ENCODE measurements at places on chromosomes 6 and 20.

DNA sequence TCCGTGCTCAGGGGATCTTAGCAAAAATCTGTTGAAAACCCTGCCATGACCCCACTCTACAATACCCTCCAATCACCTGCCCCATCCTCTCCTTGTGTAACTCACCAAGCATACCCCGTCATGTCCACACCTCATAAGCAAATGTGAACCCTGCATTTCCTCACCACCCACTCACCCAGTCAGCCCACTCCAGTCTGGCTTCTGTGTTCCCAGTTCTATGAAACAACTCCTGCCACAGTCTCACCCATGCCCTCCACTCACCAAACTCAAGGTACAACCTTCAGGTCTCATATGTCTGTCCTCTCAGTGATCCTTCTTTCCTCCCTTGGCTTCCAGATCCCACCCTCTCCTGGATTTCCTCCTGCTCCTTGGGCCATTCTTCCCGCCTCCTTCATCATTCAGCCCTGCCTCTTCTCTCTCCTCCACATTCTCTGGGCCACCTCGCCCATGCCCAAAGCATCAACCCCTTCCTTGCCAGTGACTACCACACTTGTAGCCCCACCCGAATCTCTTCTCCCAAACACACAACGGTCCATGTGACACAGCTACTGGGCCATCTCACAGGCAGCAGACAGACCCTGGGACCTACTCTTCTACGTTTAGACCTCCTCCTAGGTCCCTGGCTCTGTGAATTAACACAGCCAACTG, 8.8 kb downstream of the DDRGK1 start:
- DNase-seq = no peak

GRCh38 chr6:168888786-168889345, 364.8 kb downstream of the THBS2 start:
- no peak for DNase-seq

GRCh38 chr6:27873021-27873940, 38.9 kb downstream of the OR2B2 start:
- peak; percentile 91 for DNase-seq

GRCh38 chr6:75424618-75425548, 68.7 kb downstream of the FILIP1 start:
- DNase-seq = no peak

DNA sequence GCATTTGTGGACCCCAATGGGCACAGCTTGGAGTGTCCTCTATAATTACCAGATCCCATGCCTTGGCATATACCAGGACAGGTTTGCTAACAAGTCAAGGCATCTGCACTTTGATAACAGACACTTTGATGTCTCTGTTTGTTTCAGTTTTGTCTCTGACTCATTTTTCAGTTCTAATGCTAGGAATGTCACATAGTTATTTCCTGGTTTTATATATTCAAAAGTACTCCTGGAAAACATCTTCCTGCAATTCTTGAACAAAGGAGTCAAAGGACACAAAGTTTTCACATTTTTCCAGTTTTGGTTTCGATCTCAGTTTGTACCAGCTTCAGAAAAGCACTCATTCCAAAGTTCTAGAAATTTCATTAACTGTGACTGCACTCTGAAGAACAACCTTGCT, 188.1 kb downstream of the FOXC1 start:
- no peak for DNase-seq

DNA sequence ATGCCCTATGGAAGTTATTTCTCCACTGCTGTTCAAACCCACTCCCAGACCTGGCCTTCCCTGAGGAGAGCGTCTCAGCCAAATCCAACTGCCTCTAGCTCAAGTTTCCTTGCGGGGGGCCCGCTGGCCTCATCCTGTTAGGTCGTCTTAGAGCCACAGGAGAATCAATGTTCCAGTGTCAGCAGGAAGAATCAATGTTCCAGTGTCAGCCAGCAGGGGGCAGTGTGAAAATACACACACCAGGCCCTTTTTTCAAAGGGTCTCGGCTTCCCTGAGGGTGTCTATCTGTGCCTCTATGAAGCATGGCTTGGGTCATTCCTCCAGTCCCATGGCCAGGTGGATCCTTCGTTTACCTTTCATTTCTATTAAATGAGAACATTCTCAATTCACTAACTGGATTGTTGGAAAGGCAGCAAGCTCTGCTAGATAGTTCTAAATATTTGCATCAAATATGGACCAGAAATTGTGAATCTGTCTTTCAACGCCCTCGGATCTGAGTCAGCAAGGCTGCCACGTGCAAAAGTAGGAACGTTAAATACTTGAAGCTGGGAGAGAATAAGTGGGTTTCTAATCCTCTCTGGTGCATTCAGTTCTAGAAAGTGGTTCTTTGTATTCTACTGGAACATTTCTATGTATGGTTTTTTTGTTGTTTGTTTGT, 19.2 kb downstream of the PRND start:
- peak; percentile 73 for DNase-seq

DNA sequence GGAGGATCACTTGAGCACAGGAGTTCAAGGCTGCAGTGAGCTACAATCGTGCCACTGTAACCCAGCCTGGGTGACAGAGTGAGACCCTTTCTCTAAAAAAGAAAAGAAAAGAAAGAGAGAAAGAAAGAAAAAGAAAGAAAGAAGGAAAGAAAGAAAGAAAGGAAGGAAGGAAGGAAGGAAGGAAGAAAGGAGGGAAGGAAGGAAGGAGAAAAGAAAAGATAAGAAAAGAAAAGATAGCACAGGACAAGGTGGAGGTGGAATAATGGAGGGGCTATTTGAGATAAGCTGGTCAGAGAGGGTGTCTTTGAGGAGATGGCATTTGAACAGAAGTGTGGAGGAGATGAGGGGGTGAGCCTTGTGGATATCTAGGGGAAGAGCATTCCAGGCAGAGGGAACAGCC, 2.7 kb upstream of the PDRG1 start:
- DNase-seq = no peak

DNA sequence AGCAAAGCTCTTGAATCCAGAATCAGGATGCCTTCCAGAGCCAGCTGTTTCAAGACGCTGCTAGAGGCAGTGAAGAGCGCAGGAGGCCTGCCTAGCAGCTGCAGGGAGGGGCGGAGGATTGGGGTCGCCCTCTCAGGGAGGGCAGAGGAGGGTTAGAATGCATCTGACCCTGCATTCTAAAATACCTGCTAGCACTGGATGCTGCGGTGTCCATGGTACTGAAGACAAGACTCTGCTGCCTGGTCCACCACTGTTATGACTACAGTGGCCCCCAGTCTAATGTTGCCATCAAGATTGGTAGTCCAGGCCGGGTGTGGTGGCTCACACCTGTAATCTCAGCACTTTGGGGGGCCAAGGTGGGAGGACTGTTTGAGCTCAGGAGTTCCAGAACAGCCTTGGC, 193.7 kb upstream of the PROKR2 start:
- peak; percentile 32 for DNase-seq

DNA sequence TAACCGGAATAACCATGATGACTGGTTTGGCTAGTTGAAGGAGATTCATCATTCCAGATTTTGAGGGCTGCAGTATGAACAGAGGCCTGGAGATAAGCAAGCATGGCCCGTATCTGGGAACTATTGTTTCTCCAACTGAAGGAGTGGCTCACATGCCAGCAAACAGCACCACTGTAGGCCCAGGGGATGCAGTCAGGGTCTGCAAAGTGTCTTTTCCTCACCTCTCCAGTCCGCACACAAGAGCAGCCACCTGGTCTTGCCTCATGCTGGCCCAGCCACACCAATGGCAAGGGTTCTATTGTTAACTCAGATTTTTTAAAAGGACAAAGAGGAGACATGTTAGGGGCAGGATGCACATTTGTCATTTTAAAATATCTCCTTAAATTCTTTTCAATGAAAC, 55.1 kb downstream of the KIZ start:
- DNase-seq = no peak

DNA sequence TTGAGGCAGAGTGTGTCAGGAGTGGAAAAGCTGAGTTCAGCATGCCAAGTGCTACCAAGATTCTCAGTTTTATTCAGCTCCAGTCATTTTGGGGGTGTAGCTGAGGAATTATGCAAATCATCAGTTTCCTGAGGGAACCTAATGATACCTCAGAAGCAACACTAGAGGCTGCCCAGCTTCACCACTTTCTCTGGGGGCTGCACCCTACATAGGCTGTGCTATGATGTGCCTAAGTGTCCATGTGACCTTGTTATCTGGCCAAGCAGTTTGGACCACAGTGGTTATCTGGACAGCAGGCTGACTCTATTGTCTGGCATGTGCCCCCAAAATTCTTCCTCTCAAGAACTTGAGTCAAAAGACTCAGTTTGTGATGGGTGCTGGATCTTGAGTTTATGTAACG, 374.6 kb upstream of the SYNCRIP start:
- DNase-seq = no peak

- no peak for DNase-seq
Measured at GRCh38 chr6:108452711-108453195, 108.0 kb upstream of the FOXO3 start.

DNA sequence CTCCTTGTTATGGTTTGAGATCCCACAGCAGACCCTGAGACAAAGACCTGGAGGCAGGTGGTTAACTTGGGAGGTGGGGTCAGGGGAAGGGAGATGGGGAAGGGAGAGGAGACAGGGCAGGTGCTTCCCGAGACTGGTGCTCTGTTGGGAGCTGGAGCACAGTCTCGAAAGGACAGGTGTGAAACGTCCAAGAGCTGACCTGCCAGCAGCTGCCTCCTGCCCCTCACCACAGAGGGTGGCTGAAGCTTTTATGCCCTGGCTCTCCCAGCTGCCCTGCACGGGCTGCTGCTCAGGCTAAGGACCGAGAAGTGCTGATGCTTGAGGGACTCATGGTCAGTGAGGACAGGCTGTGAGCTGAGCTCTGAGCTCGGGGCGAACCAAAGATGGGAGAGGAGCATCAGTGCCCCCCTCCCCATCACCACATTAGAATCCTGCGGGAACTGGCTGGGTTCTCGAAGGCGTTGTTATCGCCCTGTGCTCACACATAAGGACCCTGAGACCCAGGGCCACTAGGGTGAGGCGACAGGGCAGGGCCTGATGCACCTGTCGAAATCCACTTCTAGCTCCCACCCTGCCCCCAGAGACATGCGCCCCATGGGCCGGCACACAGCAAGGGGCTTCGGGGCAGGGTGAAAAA, 25.3 kb upstream of the CD93 start:
- DNase-seq = no peak

DNA sequence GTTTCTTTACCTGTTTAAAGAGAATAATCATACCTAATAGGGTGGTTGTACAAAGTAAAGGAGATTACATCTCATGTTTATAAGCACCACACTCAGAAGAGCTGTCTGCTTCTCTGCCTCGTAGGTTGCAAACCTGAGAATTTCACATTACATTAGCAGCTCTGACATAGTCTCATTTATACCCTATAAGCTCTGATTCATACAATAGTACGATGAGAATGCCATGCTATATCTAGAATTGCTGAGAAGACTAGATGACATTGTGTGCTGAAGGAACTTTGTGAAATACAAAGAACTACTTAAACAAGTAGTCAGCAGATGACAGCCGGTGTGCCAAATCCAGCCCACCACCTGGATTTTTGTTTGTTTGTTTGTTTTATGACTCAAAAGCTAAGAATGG, 121.2 kb downstream of the ADAT2 start:
- DNase-seq = no peak

DNA sequence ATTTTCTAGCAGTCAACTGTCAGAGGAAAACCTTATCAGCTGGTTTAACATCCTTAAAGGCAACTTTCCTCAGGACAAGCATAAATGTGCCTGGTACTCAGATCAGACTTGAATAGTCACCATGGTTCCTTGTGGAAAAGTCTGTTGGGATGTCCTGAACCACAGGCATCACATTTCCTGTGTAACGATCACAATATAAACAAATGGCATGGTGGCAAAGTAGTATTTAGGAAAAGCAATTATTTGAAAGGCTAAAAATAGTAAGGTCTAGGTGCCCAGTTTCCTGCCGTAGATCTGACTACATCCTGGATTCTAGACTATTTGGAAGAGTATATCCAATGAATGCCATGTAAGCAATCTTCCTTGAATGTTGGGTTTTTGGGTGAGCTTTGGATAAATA, 271.9 kb upstream of the AGPAT4 start:
- DNase-seq = no peak

- DNase-seq = peak; percentile 76
Measured at GRCh38 chr6:35719830-35720733, 16.8 kb upstream of the ARMC12 start.

DNA sequence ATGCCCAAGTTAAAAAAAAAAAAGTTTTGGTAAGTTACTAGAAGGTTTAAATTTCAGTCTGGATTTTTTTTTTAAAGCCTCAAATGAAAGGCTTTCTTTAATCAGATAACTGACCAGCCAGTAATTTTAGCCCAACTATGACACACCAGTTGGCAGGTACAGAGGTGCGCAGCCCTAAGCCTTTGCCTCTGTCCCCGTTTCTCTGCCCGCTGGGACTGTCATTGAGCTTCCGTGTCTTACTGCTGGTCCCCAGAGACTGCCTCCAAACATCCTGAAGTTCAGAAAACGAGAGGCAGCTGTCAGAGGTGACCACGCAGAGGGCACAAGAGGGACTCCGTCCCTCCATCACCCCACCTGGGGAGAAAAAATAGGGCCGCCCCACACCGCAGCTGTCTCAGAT, 118.2 kb downstream of the RPS12 start:
- DNase-seq = no peak

- DNase-seq = no peak
Measured at GRCh38 chr6:135750081-135750480, 101.4 kb upstream of the PDE7B start.

GRCh38 chr20:11197851-11198250, 524.1 kb upstream of the JAG1 start:
- DNase-seq = no peak

GRCh38 chr6:33313105-33313708, 671 bp downstream of the TAPBP start:
- peak; percentile 62 for DNase-seq

GRCh38 chr6:64955435-64955848, 751.6 kb downstream of the EYS start:
- peak; percentile 41 for DNase-seq

DNA sequence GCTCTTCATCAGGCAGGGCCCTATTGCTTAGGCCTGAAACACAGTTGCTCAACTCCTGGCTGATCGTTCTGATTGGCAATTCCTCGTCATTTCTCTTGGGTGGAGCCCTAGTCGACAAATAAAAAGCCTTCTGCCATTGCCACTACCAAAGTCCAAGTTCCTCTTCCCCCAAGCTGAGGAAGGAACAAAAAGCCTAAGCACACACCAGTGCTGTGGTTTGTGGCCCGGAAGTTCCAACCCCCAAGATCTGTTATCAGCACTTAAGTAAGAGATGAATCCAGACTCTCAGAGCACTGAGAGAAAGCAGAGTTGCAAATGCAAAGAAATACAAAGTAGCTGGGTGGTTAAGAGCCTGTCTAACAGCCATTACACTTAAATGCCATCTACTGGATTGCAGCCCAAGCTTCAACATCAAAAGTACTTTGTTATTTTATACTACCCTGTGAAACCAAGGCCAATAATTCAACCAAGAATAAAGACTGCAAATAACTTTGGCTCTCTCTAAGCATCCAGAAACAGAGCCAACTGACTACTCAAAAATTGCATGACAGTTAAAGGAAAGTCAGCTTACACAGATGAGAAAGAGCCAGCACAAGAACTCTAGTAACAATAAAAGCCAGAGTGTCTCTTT, 1024.0 kb downstream of the GRIK2 start:
- DNase-seq = peak; percentile 62

- DNase-seq = no peak
Measured at GRCh38 chr6:20313051-20313450, 88.6 kb upstream of the E2F3 start.
